ENCODE measurements at places on chromosomes 2 and 18.

DNA sequence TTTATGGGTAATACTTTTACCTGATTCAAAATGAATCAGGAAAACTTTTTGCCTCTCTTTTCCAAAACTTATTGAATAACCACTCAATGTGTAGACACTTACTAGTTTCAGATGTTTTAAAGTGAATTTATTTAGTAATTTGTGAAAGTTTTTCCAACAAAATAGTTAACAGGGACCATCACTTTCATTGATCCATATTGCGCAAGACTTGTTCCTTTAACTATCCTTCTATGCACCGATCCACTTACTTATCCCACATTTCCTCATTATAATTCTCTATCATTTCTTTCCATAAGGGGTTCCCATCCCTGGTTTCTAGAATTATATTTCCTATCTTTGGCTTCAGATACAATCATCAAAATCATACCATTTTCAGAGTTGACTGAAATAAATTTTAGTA, 48.3 kb downstream of the CDH19 start:
- no peak for DNase-seq

- no peak for DNase-seq
Measured at GRCh38 chr18:75554176-75554575, 126.7 kb upstream of the SMIM21 start.

DNA sequence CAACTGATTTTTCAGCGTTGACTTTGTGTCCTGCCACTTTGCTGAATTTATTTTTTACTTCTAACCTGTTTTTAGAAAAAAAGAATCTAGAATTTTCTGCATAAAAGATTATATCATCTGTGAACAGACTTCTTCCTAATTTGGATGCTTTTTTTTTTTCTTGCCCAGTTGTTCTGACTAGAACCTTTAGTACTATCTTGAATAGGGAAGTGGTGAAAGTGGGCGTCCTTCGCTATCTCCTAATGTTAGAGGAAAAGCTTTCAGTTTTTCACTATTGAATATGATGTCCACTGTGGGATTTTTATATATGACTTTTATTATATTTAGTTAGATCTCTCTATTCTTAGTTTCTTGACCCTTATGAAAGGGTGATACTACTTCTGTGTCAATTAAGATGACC, 25.7 kb upstream of the KCNJ13 start:
- no peak for DNase-seq

- no peak for DNase-seq
Measured at GRCh38 chr2:149059822-149060221, 21.3 kb downstream of the LYPD6B start.

- no peak for DNase-seq
Measured at GRCh38 chr18:55069497-55069896, 110.2 kb upstream of the CCDC68 start.

DNA sequence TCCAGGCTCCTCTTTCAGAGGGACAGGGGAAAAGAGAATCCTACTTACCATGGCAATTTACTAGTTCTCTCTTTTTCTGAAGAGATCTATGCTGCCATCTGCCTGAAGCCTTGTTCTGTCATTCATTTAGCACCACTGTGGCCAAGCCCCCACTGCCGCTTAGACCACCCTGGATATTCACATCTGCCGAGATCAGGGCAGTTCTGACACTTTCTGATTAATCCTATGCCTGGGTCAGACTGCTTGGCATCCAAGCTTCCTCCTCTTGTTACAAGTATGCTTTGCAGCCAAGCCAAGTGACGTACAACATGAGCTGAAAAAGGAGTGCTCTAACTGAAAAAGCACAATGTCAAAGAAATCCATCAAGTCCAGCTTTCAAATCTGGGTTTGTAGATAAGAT, 332.6 kb downstream of the SUCLG1 start:
- no peak for DNase-seq

- DNase-seq = no peak
Measured at GRCh38 chr18:9711361-9712129, 3.4 kb downstream of the RAB31 start.

DNA sequence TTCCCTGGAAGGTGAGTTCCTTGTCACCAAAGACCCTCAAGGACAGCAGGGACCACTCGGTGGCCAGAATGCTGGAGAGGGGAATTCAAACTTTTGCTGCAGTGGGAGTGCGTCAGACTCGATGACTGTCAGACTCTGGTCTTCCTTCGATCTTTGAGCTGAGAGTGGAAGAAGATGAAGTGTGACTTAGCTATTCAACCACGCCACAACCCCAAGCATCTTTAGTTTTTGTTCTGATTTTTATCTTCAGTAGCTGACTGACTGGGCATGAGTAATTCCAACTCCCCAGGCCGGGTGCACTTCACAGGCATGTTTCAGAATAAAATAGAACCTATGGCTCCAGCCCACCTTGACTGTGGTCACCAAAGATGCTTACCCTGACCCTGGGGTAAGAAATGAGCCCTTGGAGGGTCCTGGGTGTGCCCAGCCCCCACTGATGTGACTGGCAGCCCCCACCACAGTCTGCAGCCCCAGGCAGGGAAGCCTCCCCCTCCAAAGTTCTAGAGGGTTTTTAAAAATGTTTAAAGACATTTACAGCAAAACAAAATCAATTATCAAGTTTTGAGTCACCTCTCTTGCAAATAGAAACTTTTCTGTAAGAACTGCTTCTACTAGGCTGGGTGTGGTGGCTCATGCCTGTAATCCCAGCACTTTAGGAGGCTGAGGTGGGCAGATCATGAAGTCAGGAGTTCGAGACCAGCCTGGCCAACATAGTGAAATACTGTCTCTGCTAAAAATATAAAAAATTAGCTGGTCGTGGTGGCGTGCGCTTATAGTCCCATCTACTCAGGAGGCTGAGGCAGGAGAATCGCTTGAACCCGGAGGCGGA, 24.9 kb upstream of the YWHAQ start:
- DNase-seq = peak; percentile 74

- DNase-seq = no peak
Measured at GRCh38 chr18:58690259-58690658, 19.0 kb downstream of the MALT1 start.

GRCh38 chr2:161782615-161783014, 158.4 kb downstream of the SLC4A10 start:
- no peak for DNase-seq

GRCh38 chr2:222734703-222735014, 63.2 kb downstream of the MOGAT1 start:
- no peak for DNase-seq

DNA sequence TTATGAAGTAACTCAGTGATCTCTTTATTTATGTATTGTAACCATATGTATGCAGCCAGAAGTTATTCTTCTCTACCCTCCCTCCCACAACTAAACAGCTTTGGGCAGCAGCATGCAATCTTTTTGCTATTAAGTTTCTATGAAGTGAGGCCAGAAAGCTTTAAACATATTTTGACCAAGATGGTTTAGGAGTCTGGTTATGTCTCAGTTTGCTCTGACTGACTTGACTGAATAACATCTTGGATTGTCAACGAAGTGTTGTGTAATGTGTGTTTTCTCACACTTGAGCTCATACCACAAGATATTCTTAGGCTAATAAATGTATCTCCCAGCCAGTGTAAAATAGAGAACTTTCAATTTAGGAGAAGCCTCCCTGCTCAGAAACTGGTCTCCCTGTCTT, 104.3 kb downstream of the TTC27 start:
- DNase-seq = no peak

GRCh38 chr2:2896643-2897042, 481.0 kb downstream of the EIPR1 start:
- no peak for DNase-seq

DNA sequence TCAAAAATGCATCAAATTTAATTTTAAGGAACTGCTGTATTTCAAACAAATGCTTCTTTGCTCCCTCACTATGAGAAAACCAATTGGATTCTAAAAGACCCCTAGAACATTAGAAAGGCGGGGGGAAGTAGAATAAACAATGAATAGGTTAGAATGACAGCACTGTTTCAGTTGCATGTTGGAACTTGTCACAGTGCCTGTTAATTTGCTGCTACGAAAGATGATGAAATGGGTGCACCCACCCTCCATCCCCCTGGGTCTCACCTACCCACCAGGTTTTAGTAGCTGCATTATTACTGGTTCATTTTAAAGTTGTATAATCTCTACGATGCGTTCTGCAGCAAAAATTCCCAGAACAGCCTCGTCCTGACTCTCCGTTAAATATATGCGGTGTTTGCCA, 193.0 kb upstream of the COPS8 start:
- no peak for DNase-seq

DNA sequence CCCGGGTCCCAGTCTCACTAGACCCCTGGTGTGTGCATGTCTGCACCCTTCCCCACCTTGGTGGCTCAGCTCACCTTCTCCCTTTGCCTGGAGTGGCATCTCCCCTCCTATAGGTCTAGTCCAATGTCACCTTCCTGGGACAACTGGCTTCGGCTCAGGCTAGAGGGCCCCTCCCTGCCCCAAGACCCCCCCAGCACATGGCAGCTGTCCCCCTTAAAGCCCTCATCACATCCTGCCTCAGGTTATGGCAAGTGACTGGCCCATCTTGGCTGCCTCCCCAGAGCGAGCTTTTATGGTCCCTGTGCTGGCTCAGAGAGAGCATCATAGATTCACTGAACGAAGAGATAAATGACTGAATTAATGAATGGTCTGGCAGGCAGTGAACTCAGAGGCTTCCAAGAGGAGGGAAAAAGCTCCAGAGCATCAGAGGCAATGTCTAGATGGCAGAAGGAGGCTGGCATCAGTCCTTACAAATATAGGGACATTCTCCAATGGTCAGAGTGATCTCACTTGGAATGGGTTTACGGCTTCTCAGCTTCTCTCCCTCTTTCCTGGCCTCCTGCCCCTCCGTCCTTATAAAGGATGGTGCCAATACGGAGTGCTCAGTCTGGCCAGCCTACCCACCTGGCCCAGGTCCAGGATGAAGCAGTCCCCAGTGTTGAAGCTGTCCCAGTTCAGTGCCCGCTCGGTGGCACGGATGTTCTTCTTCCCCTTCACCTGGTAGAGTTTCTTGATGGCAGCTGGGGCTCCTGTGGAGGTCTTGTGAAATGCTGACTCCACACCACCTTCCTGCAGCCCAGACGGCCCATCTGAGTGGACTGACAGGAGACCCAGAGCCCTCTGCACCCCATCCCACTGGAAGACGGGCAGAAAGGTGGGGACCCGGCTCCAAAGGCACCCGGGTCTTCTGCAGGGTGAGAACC, 9.4 kb downstream of the CAPG start:
- DNase-seq = no peak

- DNase-seq = no peak
Measured at GRCh38 chr2:205872716-205873115, 190.4 kb downstream of the NRP2 start.

Measured in dermis microvascular lymphatic vessel endothelial cell (primary cell).